ENCODE measurements at places on chromosomes 2 and 18. TPM values are rescaled to one million over a fixed set of nuclear protein-coding genes. Genes with fewer than 3 reads are reported as not detected.
A peak's percentile ranks its signal among the peaks of the same experiment; 100 is the strongest.

DNA sequence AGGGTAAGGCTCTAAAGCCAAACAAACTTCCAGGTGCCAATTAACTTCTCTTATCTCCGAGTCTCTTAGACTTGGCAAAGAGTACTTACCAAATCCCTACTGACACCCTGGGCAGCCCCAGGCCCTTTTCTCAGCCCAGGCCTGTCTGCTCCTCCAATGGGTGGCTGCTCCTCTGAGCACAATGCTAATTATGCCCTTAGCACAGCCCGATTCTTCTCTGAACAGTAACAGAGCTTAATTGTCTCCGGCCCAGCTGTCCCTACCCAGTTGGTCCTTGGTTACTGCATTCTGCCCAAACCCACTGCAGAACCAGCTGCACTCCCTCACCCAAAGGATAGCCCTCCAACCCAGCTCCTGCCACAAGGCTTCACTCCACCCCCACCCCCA, 110.3 kb downstream of the SMAD7 start:
- no peak for DNase-seq

- DNase-seq, result no peak
Measured at GRCh38 chr18:53070788-53071187, 730.8 kb downstream of the DCC start.

DNA sequence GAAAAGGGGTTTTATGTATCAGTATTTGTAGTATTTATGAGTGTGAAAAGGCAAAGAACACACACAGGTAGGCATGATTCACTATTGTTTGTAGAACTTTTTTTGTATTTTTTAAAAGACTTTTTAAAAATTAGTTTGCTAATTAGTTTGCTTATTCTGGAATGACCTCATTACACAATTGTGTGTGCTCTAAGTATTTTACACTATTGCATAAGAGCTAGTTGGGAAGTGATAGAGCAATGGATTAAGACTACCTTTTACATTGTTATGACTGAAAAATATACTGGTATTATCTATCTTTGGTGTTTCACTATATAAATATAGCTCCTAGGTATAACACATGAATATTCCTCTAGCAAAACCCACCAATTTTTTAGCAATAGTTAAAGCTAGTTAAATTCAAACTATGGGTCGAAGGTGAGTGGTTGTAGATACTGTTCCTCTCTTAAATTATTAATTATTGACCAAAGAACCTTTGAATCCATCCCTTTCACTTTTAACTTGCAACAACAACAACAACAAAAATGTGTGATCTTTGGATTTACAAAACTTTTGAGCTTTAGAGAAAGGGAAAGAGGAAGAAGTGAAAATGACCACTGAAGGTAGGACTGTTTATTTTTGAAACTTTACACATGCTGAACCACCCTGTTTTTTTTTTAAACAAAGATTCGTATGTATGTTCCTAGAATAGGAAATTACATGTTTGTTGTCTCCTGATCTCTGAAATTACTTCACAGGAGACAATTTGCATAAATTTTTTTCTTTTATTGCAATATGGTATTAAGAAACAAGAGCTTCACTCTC, 18.7 kb downstream of the ITPRID2 start:
- no peak for DNase-seq

GRCh38 chr2:216690853-216691741, 4.3 kb downstream of the IGFBP5 start:
- no peak for DNase-seq

- no peak for DNase-seq
Measured at GRCh38 chr18:64011513-64011912, 41.6 kb downstream of the SERPINB8 start.

DNA sequence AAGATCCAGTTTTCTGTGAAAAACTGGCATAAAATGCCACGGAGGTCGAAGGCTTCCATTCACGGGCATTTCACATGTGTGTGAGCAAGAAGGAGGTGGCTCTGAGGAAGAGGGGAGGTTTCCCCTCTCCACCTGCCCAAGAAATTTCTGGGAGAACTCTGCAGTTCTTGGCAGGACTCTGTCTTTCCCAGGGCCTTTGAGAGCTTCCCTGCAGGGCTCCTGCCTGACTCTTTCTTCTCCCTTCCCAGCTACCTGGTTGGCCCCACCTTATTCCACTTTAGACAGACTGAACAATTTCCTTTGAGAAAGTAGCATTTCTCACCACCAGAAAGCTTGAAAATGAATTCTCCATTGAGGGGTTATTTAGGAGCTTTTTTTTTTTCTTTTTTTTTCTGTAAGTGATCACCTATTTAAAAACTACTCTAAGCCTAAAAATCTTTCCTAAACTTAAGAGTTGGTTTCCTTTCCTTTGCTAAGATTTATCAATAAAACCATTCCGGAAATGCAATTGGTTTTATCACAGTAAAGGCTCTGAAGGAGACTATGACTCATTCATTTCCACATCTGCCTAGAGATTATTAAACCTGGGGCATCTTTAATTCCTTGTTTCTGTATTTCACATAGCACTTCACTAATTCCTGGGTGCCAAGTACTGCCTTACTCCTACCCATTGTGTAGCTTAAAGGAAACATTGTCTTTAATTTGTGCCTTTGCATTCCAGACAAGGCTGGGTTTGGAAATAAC, 59.3 kb downstream of the UNC80 start:
- DNase-seq, result no peak

- no peak for DNase-seq
Measured at GRCh38 chr18:9101730-9102507, 580 bp upstream of the NDUFV2 start.

GRCh38 chr2:240143801-240144648, 3.6 kb upstream of the OTOS start:
- DNase-seq, result peak; percentile 84

DNA sequence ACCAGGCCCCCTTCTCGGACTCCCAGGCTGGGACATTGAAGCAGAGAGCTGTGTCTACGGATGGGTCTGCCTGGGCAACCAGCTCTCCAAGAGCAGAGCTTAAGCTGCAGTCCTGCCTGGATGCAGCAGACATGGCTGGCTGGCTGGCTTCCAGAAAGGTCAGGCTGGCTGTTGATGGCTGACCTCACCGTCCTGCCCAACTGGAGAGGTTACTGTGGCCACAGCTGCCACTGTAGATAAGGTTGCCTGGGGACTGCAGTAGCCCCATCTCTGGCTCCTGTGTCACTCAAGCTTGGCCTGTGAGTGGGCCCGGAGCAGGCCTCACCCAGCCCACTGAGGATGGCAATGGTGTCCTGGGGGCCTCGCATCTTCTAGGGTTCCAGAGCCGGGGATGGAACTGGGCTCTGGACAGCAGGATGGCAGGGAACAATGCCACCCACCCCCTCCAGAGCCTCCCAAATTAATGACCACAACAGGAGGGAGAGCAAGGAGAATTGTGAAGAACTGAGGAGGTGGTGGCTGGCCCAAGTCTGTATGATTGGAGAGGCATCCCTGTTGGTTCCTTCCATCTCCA, 37.0 kb upstream of the FOSL2 start:
- DNase-seq, result no peak

DNA sequence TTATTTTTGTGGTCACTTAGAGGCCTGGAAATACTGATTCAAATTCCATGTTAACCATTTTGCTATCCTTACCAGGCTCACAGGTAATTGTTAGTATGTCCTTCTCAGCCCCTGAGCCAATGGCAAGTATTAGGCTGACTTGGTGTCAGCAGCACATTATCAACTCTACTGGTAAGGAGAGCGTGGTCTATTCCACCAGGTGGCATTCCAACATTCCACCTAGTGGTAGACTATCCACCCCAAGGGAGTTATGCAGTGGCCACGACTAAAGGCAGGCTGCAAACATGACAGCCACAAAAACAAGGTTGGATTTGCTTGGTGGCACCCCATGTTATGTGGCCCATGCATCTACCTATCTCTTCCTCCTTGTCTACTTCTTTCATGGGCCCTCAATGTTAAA, 31.8 kb upstream of the GCC2 start:
- no peak for DNase-seq

DNA sequence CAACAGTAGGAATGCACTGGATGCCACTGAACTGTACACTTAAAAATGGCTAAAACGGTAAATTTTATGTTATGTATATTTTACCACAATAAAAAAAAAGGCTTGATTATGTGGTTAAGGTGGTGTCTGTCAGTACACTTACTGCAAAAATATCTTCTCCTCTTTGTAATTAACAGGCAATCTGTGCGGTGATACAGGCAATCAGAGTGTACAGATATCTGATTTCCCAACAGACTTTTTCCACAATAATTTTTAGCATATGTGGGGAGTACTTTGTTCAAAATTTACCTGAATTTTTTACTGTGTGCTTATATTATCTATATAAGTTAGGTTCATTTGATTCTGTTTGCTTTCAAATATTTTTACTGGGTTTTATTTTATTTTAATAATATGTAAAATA, 175.0 kb upstream of the PGAP1 start:
- DNase-seq, result no peak

DNA sequence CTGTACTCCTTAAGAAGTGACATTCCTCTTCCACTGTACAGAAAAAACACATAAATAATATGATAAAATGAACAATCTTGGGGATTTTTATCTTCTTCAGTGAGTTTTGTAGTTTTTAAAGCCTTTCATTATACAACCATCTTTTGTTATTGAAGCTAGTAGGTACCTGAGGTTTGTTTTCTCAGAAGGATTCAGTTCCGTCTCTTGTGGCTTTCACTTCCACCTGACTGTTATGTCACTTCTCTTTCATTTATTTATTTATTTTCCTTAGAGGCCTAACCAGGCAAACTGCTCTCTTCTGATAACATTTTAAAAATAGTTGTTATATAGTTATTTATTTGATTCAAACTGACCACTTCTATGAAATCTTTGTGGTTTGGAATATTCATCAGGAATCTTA, 464.2 kb downstream of the CCDC85A start:
- DNase-seq, result no peak

The MGAT5 gene
- total RNA-seq, result 106 TPM

The CFC1 gene
- total RNA-seq, result 27.7 TPM

The PARD3B gene
- total RNA-seq, result 34.4 TPM

The HOXD9 gene
- not detected for total RNA-seq

The TRIM43 gene
- total RNA-seq, result not detected

The TWIST2 gene
- total RNA-seq, result not detected

The ZBTB14 gene
- total RNA-seq, result 14.8 TPM

The NAT8 gene
- total RNA-seq, result not detected

The PLEK gene
- not detected for total RNA-seq
